COR-L47 (cell line): ENCODE measurements at places on chromosomes 3 and 15.

GRCh38 chr15:51727141-51727897, 10.1 kb downstream of the LYSMD2 start:
- DNase-seq: no peak

- DNase-seq: no peak
Observed at GRCh38 chr15:53247041-53247708, 457.0 kb upstream of the ONECUT1 start.

DNA sequence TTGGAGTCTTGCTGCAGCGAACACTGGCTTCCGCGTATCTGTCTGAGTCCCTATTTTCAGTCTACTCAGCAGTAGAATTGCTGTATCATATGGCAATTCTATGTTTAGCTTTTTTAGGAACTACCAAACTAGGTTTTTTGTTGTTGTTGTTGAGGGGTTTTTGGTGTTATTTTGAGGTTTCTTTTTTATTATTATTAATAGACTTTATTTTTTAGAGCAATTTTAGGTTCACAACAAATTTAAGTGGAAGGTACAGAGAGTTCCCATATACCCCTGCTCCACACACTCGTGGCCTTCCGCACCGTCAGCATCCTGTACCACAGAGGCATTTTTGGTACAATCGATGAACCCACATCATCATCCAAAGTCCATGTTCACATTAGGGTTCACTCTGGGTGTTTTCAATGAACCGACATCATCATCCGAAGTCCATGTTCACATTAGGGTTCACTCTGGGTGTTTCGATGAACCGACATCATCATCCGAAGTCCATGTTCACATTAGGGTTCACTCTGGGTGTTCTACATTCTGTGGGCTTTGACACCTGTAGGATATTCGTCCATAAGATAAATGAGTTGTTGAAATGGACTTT, 67.9 kb downstream of the LMLN start:
- no peak for DNase-seq

- no peak for DNase-seq
Observed at GRCh38 chr3:154971771-154972326, 108.3 kb upstream of the MME start.

GRCh38 chr3:194315965-194316361, 35.2 kb downstream of the CPN2 start:
- DNase-seq: no peak

DNA sequence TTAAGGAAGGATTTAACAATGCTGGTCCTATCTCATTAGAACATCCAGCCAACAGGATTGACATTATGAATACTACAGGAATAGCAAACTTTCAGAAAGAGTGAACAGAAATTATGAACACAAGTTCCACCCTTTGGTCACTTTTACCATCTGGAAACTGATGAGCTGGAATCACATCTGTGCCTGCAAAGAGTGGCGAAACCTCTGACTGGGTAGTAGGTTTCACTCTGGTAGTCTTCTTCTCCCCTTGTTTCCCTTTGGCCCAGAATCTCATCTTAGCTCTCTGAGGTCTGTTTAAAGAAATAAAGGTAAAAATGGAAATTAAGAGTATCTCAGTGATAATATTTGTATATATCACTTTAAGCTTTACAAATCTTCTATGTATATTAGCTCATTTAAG, 73.1 kb downstream of the NR2E3 start:
- no peak for DNase-seq

DNA sequence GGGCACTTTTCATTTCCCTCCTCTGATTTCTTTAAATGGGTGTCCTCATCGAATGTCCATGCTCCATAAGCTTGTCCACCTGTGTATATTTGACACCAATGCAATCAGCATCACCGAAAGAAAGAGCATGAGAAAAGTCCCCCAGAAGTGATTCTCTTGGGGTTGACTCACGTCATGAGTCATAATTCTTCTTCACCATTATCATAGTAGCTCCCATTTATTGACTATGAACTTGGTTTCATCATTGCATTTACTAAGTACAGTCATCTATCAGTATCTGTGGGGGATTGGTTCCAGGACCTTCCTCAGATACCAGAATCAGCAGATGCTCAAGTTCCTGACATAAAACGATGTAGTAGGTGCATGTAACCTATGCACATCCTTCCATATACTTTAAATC, 372.5 kb upstream of the CFAP20DC start:
- DNase-seq: no peak

GRCh38 chr3:64612916-64613526, 74.8 kb downstream of the ADAMTS9 start:
- no peak for DNase-seq

DNA sequence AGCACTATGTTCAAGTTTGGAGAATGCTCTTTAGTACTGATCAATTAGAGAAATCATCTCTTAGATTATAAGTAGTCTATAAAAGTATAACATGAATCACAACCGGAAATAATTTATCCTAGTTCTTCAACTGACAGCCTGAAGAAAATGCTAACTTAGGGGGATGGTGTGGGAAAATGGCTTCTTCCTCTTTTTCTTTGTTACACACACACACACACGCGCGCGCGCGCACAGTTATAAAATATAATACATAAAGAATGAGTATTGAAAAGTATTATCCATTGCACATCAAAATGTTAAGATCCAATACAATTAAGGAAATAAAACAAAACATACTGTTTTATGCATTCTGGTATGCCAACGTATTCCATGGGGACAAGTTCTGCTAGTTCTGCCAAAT, 11.2 kb upstream of the GTF2A2 start:
- DNase-seq: no peak

- DNase-seq: peak; percentile 67
Observed at GRCh38 chr3:133329626-133330025, 70.2 kb upstream of the BFSP2 start.

DNA sequence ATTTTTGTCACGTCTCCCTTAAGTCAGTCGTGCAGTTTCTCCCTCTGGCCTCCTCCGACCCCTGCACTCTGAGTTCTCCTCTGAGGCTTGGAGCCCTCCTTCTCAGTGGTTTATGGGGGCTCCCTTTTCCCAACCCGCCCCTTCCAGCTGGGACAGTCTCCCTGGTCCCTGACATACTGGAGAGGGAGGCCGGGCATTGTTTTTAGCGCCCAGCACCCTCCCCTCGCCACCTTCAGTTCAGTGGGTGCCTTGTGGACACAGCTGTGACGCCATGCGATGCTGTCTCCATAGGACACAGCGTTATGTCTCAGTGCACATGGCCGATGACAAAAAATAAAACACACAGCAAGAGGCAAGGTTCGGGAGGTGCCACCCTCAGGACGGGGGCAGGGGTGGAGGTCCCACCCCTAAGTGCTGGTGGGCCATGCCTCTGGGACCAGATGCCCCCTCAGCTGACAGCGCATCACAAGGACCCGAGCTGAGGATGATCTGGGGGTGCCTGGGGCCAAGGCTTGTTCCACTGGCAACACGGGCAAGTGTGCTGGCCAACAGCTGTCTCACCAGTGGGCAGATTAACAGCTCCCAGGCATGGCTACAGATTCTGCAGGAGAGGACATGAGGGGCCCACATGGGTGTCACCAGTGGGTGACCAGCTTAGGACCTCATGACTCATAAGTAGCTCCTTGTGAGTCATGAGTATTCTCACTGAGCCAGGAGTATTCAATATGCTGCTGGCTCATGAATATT, 81.6 kb downstream of the PLXNA1 start:
- no peak for DNase-seq

- no peak for DNase-seq
Observed at GRCh38 chr15:77064063-77064462, 6.8 kb downstream of the TSPAN3 start.

DNA sequence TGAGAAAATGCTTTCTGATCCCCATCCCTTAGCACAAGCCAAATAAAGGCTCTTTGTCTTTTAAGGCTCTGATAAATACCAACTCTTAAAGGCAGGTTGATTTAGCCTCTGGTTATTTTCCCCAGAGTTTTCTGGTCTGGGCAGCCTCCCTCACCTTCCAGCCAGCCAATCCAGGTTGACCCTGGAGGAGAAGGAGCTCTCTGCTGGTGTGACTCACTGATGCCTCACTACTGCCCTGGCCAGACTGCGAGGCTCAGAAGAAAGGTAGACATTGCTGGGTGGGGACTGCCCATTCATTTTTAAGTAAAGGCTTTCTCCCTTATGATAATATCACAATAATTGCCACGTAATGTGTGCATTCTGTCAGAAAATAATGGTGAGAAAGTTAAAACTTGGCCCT, 37.1 kb downstream of the SLCO3A1 start:
- DNase-seq: no peak
